Epithelial cell of proximal tubule (primary cell): ENCODE measurements at places on chromosomes 4 and X.

- DNase-seq, result no peak
Measured at GRCh38 chr4:110294165-110294564, 95.8 kb upstream of the ELOVL6 start.

GRCh38 chr4:125244848-125245450 lies 69.8 kb upstream of the FAT4 start:
- DNase-seq, result no peak

DNA sequence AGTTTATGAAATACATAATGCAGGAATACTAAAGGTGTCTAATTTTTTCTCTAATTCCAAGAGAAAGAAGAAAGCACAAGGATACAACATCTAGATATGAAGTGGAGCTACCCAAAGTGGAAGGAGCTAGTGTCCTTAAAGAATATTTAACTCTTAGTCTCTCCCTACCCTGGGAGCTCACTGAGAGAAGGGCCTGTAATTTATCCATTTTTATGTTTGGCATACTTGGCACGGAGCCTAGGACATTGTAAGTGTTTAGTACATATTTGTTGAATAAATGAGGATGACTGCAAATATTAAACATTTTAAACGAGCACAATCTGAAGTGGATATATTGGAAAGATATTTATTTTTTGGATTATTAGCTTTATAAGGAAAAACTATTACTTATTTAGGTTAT lies 674.8 kb downstream of the IQCM start:
- no peak for DNase-seq

- no peak for DNase-seq
Measured at GRCh38 chrX:155086202-155086840, 15.0 kb downstream of the BRCC3 start.

DNA sequence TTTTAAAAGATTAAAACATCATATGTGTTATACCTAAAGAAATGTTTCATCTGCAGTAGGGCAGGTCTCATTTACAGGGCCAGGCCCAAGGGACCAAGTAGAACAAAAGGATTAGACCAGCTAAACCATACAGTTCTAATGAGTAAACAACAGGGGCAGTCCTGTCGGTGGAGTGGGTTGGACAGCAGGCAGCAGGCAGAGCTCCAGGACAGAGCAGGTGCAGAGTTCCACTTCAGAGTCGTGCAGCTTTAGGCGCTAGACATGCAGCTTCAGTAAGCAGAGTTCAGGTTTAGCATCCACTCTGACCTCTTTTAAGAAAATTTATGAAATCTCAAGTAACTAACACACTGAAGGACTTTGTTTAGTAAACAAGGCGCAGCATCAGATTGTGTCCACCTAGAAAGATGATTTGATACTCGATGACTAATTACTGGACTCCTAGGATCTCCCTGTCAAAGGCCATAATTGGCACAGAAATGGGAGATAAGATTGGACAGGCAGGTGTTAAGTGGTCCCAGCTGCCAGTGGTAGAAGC lies 487.7 kb upstream of the INTU start:
- no peak for DNase-seq

- DNase-seq, result no peak
Measured at GRCh38 chr4:156109943-156110900, 156.6 kb upstream of the CTSO start.

DNA sequence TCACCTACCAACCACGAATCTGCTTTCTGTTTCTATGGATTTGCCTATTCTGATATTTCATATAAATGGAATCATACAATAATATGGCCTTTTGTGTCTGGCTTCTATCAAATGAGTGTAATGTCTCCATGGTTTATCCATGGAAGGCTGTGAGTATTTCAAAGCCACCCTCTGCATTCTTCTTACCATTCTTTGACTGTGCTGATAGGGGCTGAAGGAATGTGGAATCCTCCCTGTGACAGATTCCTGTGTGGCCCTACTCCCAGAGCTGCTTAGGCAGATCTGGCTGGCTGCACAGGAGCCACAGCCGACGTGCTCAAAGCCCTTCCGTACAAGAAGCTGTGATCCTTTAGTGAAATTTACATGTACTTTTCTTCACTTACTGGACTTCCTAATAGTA lies 163.2 kb downstream of the HS6ST2 start:
- no peak for DNase-seq

DNA sequence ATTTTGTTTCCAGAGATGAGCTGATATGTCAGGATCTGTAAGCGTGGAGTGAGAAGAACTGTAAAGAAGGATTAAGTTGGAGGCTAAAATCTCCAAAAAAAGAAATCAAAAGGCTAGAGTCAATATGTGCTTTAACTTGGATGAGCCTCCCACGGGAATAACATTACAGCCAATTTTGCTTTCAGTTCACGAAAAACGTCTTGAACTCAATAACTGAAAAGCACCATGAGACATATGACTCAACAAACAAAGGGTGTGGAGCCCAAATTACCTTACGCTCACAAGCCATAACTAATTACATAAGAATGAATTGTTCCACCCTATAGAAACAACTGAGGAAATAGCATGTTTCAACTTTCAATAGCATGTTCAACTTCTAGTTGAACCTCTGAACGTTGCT lies 22.3 kb downstream of the TMPRSS11D start:
- no peak for DNase-seq

DNA sequence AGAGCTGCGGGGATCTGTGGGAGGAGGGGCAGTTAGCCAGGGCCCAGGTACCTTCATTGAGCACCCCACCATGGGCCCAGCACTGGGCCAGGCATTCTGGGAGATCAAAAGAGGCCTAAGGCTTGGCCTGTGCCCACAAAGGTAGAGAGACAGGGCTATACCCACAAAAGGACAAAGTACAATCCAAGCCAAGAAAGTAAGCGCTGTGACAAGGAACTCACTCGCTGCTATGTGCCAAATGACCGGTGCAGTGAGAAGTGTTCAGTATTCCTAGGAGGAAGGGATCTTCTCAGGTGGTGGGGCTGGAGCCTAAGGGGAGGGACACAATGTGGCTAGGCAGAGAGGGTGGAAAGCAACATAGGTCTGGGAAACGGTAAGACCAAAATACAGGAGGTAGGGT lies 8.8 kb upstream of the FRMPD3 start:
- no peak for DNase-seq

GRCh38 chr4:86386817-86387415 lies 27.1 kb upstream of the MAPK10 start:
- DNase-seq, result no peak

DNA sequence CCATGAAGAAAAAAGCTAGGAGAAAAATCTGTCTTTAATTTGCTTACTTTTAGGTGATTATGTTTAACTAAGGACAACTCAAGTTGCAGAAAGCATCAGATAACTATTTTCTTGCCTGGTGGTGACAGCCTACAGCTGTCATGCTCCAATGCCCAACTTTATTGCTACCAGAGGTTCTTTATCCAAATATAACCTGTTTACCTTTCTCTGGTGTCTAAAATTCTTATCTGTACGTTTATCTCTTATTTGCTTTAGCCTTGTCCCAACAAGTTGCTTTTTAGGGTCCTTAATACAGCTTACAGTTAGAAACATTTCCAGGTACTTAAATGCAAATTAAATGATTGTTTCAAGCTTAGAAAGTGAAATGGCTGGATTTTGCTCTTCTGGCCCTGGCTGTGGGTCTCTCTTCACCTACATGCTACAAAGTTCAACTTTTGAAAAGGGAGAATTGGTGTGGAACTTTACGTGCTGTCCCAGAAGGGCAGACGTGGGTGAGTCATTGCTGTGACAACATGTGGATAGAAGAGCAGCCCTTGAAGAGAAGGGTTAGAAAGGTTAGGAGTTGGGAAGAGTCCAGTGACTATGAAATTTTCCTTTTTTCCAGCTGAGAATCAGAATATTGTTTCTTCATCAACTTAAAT lies 60.7 kb downstream of the HPGD start:
- DNase-seq, result no peak

GRCh38 chr4:23959396-23960148 lies 69.7 kb upstream of the PPARGC1A start:
- DNase-seq, result no peak

- no peak for DNase-seq
Measured at GRCh38 chr4:169202145-169202699, 68.5 kb downstream of the SH3RF1 start.

DNA sequence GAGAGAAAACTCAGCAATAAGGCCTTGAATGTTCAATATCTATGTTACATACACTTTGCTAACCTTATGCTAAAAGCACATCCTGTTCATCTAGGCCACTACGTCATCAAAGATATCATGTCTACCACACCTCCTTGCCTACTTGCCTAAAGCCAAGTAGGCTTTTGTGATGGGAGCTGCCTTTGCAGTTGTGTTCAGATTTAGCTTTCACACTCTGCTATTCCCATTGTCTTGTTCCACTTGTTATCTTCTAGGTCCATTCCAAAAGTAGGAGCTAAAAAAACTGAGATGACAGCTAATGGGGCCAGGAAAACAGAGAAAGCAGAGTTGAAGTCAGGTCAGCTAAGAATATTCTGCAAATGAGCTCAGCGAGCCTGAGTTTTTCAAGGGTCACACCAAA lies 153.6 kb upstream of the EDNRA start:
- no peak for DNase-seq

DNA sequence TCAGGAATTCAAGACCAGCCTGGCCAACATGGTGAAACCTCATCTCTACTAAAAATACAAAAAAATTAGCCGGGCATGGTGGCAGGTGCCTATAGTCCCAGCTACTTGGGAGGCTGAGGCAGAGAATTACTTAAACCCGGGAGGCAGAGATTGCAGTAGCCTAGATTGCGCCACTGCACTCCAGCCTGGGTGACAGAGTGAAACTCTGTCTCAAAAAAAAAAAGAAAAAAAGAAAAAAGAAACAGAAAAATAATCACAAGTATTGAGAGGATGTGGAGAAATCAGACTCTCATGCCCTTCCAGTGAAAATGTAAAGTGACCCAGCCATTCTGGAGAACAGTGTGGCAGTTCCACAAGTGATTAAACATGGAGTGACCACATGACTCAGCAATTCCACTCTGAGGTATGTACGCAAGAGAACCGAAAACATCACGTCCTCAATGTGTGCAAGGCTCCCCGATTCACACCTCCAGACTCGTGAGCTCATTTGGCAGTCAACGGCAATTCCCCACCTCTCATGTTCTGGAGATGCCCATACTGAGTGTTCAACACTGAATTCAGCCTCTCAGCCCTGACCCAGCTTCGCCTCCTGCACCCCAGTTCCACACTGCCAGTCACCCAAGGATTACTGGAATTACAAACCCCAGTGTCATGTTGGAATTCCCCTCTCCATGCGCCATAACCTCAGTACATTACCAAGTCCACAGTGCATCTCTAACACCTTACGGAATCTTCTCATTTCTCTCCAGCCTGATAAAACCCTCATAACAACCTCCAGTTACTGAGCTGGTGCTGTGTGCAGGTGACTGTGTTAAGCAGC lies 21.1 kb downstream of the ACOX3 start:
- DNase-seq, result peak; percentile 75

DNA sequence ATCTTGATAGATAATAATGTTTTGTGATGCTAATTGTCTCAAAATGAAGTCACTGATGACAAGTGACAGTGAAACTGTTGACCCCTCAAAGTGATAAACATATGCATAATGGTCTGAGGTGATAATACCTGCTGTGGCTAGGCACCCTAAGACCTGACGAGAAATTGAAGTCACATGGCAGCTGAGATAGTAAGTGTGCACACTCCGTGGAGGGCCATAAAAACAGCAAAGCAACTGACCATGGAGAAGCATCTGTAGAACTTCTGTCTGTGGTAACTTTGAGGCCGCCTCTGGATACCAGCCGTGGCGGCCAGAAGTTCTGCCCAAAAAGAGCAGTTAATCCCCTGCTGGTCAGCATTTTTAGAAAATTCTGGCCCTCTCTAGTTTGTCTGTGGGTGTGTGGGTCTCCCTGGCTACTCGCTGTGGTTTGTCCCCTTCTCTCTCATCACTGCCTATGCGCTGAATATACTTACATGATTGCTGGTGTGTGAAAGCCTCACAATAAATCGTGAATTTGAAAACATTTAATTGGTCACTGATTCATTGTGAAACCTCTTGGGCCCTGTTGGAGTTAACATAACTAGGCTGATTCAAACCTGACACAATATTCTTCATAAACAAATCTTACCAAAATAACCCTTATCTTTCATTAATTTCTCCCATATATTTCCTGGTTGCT lies 50.6 kb downstream of the CCDC149 start:
- no peak for DNase-seq

DNA sequence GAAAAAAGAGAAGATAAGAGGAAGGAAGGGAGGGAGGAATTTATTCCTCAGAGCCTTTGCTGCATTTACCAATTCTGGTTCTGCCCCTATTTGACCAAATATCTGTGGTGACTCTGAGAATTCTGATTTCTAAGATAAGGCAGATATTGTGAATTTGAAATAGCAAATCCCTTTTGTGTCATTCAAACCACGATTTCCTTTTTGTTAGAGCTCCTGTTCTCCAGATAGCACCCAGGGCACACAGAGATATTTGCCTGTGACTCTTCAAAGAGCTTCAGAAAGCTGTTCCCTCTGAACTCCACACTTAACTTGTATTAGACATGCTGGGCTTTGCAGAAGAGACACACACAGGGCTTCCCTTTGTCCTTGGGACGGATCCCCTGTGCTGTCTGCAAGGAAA lies 272.2 kb downstream of the DHRSX start:
- no peak for DNase-seq

DNA sequence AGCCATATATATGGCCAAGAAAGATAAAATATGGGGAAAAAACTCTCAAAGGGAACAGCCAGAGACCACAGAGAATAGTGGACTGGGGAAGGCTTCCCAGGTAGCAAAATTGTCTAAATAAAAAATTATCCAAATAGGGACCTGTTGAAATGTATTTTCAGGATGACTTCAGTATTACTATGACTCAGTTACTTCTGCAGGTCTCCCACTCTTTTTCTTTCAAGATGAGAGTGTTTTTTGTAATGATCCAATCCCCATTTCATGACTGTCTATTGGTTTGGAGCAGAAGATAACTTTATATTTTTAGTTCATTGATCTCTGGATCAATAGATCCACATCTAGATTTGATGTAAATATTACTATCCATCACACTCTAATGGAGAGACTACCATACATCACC lies 372.1 kb upstream of the EMCN start:
- no peak for DNase-seq

DNA sequence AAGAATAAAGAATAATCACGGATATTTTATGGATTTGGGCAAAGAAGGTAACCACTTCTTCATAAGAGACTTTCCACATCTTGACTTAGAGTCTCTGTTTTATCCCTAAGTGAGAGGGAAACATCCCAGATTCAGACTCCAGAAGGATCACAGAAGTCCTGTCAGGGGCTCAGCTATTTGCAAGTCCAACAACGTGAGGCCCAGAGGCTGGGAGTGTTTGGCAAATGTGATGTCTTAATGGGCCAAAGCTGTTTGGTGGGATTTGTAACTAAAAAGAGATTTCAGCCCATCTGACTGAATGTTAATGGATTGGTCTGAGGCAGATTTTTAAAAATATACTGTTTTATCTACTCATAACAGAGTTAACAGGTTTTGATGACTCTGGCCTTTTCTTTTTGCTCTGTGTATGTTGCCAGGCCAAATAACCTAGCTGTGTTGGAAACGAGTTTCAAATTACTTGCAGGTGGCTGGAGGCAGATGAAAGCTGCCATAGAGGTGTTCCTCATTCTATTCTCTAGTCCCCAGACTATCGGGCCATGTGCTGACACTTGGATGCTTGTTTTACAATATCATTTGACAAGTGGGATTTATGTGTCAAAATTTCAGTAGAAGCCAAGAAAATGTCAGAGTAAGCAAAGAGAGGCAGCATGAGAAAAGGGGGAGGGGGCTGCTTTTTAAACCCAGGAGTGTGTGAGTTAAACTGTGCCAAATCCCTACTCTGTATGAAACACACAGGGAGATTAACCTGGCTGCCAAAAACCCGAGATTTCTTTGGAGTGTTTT lies 330.9 kb downstream of the DCHS2 start:
- no peak for DNase-seq

- peak; percentile 30 for DNase-seq
Measured at GRCh38 chr4:124262211-124263179, 450.0 kb downstream of the ANKRD50 start.

GRCh38 chr4:173317004-173317403 lies 17.2 kb downstream of the HMGB2 start:
- DNase-seq, result no peak
